ENCODE measurements at places on chromosomes 7 and 10. TPM values are rescaled to one million over a fixed set of nuclear protein-coding genes. Genes with fewer than 3 reads are reported as not detected.

- DNase-seq = no peak
Observed at GRCh38 chr10:11887381-11888227, 64.4 kb downstream of the PROSER2 start.

Gene NXPH1
- not detected for total RNA-seq

GRCh38 chr7:38181111-38181510, 3.1 kb downstream of the STARD3NL start:
- no peak for DNase-seq

DNA sequence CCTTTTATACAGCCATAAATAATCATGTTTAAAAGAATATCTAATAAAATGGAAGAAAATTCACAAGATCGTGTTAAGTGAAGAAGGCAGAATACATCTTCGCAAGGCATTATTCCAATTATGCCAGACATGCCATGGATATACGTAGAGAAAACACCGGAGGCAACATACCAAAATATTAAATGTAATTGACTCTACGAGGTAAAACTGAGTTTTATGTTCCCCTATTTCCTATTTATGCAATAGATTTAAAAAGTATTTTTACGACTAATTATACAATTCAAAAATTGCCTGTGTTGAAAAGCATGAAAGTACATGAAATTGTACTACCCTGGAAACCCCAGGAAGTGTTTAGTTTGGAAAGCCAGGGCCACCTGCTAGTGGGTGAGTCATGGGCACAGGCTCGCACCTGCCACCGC, 936 bp upstream of the REPIN1 start:
- no peak for DNase-seq

All from posterior vena cava (tissue), 2 donors.